ENCODE measurements at places on chromosomes 7 and 10. TPM values are rescaled to one million over a fixed set of nuclear protein-coding genes. Genes with fewer than 3 reads are reported as not detected.

Gene THNSL1
- 2.8 TPM for total RNA-seq

Gene PNLIPRP3
- 13.5 TPM for total RNA-seq

Gene MYL10
- not detected for total RNA-seq

Gene LFNG
- total RNA-seq: 46.8 TPM

Gene RAPGEF5
- total RNA-seq: 3.3 TPM

Gene PLXDC2
- 1.6 TPM for total RNA-seq

Gene VIPR2
- total RNA-seq: not detected

Gene GDF2
- not detected for total RNA-seq

Gene SCIN
- total RNA-seq: 0.42 TPM

Gene LRRN3
- 0.07 TPM for total RNA-seq

Gene KCP
- 0.49 TPM for total RNA-seq

Gene ARF5
- total RNA-seq: 296 TPM

Gene IDI2
- not detected for total RNA-seq

Gene MSS51
- 0.28 TPM for total RNA-seq

Gene ASZ1
- not detected for total RNA-seq

Gene CYP2C8
- 0.14 TPM for total RNA-seq

Gene GOLGA7B
- 0.28 TPM for total RNA-seq

Gene POR
- total RNA-seq: 94.5 TPM

Gene FAM221A
- 0.21 TPM for total RNA-seq

Gene LRRC18
- not detected for total RNA-seq

Gene PRF1
- not detected for total RNA-seq
